ENCODE measurements at places on chromosomes 11 and 22.

DNA sequence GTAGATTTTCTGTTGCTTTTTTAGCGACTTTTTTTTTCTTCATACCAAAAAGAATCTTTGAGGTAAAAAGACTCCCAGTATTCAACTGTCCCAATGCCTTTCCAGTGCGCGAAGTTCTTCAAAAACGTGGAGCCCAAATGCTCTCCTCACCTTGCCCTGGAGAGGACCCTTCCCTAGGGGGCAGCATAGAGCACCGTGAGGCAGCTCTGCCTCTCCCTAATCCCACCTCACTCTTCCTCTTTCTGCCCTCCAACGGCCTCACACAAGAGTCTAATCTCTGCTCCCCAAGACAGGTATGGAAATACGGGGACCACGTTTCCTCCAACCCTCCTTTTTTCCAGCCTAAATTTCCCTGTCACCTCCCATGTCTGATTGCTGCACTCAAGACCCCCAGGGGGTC, 117.5 kb upstream of the ALX4 start:
- no peak for DNase-seq

- DNase-seq: no peak
These were observed 651 bp upstream of the C11orf42 start for GRCh38 chr11:6204706-6205105.

DNA sequence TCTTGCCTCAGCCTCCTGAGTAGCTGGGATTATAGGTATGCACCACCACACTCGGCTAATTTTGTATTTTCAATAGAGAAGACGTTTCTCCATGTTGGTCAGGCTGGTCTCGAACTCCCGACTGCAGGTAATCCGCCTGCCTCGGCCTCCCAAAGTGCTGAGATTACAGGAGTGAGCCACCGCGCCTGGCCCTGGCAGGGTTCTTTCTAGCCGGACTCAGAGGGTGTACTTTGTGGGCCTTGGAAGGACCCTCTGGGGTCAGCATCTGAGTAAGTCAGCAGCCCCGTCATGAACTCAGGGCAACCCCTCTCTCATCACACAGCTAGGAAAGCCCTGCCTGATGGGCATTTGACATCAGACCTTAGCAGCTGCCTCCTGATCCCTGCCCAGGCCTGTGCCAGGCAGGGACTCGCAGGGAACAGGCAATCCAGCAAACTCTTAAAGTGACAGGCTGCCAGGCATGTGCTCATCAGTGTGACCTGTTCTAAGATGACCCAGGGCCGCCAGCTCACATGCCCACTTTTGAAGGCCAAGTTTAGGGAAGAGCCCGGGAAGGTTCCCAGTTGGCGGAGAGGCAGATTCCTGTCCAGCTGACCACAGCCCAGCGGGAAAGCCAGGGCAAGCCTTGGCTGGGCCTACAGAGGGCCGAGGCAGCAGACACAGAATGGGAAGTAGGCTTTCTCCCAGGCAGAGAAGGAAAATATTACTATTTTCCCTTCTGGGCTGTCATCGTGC, 92.9 kb downstream of the MORC2 start:
- DNase-seq: no peak

GRCh38 chr11:26905368-26905767, 88.5 kb upstream of the FIBIN start:
- DNase-seq: no peak

DNA sequence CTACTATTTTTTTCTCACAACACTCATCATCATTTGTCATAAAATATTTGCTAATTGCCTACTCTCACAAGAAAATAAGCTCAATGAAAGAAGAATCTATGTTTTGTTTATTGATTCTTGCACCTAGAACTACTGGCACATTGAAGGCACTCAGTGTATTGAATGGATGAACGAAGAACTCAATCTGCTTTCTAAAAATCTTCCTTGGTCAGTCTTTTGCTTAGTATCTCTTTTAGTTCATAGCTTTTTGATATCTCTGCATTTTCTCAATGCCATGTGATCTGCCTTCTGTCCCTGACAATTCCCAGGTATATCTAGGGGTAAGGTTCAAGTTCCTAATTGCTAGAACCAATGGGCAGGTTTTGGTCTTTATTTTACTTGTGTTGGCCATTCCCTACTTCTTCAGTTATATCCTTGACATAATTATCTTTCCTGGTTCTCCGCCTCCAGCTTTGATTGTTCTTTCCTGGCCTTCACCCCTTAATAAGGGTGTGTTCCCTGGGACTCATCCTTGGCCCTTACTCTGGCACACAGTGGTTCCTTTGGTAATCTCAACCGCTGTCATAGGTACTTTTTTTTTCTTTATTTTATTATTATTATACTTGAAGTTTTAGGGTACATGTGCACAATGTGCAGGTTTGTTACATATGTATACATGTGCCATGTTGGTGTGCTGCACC, 96.4 kb downstream of the CCDC83 start:
- DNase-seq: no peak

GRCh38 chr11:114197799-114198500, 98.2 kb upstream of the NNMT start:
- DNase-seq: no peak

GRCh38 chr11:73283276-73284000, 11.3 kb downstream of the P2RY6 start:
- no peak for DNase-seq

DNA sequence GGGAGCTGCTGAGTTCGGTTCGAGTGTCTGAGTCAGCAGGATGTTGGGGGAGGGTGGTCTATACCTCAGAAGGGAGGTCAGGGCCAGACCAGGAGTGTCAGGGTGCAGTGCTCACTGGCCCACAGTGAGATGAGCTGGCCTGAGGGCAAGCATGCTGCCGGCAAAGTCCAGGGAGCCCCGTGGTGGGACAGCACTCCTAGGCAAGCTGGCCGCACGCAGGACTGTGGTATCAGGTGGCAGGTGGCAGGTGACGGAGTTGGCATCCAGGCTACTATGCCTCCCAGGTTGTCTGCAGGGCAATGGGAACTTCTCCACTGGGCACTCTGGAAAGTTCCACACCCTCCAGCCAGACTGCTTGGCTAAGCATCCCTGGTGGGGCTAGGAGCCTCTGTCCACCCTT, 4.8 kb downstream of the FGF3 start:
- DNase-seq: no peak

GRCh38 chr11:37804666-37805065, 1206.6 kb upstream of the RAG2 start:
- no peak for DNase-seq

GRCh38 chr11:78759071-78759470, 184.4 kb upstream of the NARS2 start:
- DNase-seq: no peak

DNA sequence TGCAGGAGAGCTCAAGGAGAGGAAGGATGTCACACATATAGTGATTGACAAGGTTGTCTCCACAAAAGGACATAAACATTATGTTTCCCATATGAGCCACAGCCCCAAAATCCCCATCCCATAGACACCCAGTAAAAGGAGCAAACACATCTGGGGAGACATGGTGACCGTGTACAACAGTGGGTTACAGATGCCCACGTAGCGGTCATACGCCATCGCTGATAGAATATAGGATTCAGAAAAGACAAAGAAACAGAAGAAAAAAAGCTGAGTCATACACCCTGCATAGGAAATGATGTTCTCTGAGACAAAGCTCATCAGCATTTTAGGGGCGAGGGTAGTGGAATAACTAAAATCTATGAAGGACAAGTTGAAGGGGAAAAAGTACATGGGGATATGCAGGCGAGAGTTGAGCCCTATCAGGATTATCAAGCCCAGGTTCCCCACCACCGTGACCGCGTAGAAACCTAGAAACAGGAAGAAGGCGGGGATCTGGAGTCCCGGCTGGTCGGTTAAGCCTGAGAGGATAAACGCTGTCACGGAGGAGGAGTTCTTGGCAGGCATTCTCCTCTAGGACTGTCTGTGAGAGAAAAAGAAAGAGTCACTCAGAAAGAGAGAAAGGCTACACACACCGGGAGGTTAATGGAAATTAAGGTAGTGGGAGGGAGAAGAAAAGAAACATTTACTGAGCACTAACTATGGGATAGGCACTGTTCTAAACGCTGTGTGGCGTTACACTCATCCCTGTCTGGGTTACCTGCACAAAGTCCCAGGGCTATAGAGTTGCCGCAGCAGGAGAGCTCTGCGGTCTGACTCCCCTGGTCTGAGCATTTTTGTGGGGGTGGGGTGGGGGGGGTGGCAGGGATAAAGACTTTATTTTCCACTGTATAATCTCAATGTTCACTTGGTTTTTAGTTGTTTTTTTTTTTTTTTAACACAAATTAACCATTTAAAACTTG, 36.1 kb upstream of the OR8B8 start:
- no peak for DNase-seq

DNA sequence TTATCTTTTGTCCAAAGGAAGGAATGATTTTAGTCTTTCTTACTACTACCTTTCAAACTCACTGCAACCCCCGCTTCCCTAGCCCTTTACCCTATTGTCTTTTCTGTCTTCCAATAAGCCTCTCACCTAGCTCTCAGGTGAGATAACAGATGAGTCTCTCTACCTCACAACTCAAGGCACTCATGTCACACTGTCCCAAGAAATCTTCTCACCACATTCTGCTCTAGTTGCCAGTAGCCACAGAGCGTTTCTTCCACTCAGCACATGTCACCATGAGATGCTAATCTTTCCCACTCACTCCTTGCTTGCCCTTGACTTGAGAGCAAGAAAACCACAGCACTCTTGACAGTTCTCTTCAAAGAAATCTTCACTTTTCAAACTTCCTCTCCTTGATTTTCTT, 32.7 kb upstream of the TMEM41B start:
- DNase-seq: no peak

GRCh38 chr11:115767047-115767802, 263.0 kb upstream of the CADM1 start:
- DNase-seq: no peak

DNA sequence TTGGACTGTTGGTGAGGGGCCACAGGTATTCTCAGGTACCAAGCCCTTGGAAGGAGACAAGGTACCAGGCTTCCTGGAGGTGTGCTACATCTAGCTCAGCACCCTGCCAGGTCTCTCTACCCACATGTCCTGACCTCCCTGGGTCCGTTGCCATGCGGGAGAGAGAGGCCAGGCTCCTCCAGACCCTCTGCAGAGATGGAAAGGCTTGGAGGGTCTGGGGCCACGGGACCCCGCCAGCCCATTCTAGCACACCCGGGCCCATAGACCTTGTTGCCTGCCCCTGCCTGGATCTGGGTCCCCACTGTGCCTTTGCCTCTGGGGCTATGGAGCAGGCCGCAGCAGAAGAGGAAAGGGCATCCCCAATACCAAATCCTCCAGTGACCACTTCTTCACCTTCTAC, 2.2 kb upstream of the APOC3 start:
- no peak for DNase-seq

DNA sequence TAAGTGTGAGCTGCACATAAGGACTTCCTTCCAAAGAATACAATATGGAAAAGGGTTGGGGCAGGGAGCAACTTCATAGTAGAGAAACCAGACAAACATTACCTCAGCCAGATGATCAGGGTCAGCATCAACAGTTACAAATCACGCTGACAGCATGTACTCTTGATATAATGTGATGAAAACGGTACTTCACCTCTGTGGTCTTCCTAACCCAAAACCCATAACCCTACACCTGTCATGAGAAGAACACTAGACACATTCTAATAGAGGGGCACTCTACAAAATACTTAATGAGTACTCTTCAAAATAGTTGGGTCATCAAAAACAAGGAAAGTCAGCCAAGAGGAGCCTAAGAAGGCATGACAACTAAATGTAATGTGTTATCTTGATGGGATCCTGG, 43.9 kb downstream of the RRAS2 start:
- no peak for DNase-seq

- no peak for DNase-seq
These were observed 13.5 kb upstream of the HMOX1 start for GRCh38 chr22:35367331-35367886.

- DNase-seq: no peak
These were observed 23.0 kb upstream of the OR9Q1 start for GRCh38 chr11:58000699-58001098.

- no peak for DNase-seq
These were observed at the start of gene PCSK7 for GRCh38 chr11:117231842-117232091. TSS of gene PCSK7 (minus strand) at chr11:117232073. CDS start at chr11:117229844, 2,229 bp downstream.

GRCh38 chr11:116787436-116787785, 412 bp downstream of the ZPR1 start:
- DNase-seq: no peak

GRCh38 chr11:70032470-70032795, 45.7 kb upstream of the ANO1 start:
- DNase-seq: no peak

- peak; percentile 29 for DNase-seq
These were observed 16.0 kb downstream of the PIM3 start for GRCh38 chr22:49976439-49977175.

GRCh38 chr11:67024966-67025365, 2.0 kb downstream of the SYT12 start:
- no peak for DNase-seq

- no peak for DNase-seq
These were observed 6.7 kb downstream of the KCNJ5 start for GRCh38 chr11:128897826-128898225.

DNA sequence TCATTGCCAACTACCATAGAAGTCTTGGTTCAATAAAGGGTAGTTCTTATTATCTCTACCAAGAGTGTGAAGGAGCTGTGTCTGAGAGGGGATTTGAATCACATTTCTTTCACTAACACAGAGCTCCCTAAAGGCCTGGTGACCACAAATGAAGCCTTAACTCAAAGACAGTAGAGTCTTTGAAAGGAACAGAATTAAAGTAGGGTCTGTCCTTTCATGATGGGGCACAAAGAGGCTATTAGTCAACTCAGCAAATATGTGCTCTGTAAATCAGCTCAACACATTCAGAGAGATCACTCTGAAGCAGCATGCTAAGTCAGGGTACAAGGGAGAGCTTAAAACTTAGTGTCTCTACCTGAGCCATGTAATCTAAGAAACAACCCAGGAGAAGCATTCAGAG, 212.4 kb upstream of the SYN3 start:
- no peak for DNase-seq

- DNase-seq: no peak
These were observed 106.4 kb downstream of the NECTIN1 start for GRCh38 chr11:119622454-119623143.

- peak; percentile 37 for DNase-seq
These were observed 816 bp upstream of the PLEKHA7 start for GRCh38 chr11:17014833-17015626.

DNA sequence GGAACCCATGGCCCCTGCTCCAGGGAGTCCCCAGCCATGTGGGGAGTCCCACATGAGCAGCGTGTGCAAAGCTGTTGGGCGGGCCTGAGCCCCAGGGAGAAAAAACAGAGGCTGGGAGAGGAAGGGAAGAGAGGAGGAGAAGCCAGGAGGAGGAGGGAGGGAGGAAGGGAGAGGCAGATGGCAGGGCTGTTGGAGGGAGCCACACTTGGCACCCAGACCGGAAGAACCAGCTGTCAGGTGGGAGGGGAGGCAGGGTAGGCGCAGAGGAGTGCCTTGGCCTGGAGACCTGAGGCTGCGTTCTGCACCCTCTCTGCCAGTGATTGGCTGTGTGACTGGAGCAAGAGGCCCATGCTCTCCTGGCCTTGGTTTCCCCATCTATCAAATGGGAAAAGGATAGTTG, 6.7 kb downstream of the SYNGR1 start:
- no peak for DNase-seq

DNA sequence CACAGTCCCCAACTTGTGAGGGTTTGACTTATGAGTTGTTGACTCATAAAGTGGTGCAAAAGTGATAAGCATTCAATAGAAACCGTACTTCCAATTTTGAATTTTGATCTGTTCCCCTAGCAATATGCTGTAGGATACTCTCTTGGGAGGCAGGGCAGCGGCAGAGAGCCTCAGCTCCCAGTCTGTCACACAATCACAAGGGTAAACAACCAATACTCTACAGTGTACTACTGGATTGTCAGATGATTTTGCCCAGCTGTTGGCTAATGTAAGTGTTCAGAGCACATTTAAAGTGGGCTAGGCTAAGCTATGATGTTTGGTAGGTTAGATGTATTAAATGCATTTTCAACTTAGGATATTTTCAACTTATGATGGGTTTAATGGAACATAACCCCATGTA, 13.7 kb upstream of the NXPE2 start:
- no peak for DNase-seq

All from GM12892 (cell line).